Pancreas (tissue), 10 donors: ENCODE measurements at places on chromosomes 11 and 22. TPM values are rescaled to one million over a fixed set of nuclear protein-coding genes. Genes with fewer than 3 reads are reported as not detected.

OR4A16 gene
- not detected for total RNA-seq

DNA sequence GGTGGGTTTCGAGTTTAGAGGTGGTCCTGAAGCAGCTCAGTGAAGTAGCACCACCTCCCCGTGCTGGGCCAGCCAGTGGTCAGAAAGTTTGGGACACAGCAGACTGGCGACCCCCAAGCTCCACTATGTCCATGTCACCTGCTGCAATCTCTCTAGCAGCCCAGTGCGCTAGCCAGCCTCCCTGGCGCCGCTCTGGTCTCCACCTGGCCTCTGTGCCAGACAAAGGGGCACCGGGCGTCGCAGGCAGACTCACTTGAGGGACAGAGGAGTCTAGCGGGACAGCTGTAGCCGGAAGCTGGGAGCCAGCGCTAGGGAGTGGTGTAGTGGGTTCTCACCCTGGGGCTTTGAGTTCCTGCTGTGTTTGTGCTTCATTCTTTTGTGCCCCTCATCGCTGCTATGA, 25.5 kb downstream of the MYBPC3 start:
- no peak for DNase-seq

DDX25 gene
- 0.95 TPM for total RNA-seq

DNA sequence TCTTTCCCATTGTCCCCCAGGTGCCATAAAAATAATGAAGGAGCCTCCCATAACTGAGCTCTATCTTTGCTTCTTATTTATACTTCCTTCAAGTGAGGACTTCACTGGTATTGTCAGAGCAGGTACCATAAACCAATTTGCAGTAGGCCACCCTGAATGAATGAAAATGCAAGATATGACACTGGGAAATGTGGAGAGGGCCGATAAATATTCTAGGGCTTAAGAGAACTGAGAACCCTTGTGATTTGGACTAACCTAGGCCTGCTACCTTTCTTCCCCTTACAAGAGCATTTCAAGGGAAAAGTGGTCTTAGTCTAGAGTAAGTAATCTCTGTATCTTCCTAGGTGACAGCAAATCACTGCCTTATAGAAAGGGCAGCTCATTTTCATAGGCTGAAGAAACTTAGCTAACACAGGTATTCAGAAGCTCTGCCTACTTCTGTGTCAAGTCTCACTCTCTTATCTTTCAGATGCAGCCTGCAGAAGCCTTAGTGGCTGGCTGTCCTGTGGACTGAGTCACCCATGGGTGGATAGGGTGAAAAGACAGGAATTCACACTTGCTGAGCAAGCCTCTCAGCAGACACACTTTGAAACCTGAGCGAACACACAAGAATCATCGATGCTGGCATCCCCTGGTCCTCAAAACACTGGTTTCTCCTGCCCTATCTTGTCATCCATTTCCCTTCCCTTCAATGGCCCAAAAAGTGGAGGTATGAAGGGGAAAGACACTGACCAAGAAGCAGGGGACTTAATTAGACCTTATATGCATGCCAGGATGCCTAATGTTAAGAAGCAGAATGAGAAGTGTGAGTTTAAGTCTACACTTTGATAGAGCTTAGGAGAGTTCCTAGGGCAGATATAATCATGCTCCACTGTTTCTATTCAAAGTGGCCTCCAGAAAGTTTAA, 15.2 kb downstream of the NRIP3 start:
- DNase-seq, result no peak

DNA sequence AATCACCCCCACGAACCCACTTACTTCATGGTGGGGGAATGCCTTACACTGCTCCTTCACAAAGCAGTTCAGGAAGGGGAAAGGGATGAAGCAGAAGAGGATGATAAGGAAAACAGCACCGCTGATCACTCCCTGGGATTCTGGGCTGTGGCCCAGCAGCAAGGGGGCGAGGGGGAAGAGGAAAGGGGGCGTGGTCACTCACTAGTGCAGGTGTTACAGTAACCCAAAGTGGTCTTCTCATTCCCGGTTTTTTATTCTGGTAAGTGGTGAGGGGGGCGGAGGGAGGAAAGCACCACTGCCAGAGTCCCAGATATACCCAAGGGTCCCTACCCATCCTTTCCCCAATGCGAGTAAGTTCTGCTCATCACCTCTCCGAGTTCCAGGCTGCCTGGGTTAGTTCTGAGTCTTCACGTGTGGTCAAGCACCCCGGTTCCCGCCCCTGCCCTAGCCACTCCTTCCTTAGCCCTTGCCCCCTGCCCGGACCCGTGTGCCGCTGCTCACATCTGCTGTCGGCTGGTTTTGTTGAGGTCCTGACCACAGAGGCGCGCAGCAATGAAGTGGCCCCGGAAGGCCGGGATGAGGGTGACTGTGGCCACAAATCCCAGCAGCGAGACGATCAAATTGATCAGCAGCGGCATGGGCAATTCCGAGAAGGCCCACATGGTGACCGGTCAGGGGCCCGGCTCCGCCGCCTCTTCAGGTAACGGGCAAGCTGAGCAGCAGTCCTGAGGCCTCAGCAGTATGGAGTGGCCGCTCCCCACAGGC, 477 bp downstream of the DPAGT1 start:
- no peak for DNase-seq
